ENCODE measurements at places on chromosomes 12 and 14. TPM values are rescaled to one million over a fixed set of nuclear protein-coding genes. Genes with fewer than 3 reads are reported as not detected.

- no peak for DNase-seq
Measured at GRCh38 chr12:92511786-92512185, 191.0 kb upstream of the PLEKHG7 start.

CCDC92 gene
- 0.37 TPM for polyA plus RNA-seq

DEGS2 gene
- polyA plus RNA-seq = 1.0 TPM

GRCh38 chr14:53630336-53630735, 326.3 kb downstream of the BMP4 start:
- no peak for DNase-seq

- no peak for DNase-seq
Measured at GRCh38 chr12:97063292-97063935, 156.4 kb downstream of the NEDD1 start.

NANOG gene
- 48.5 TPM for polyA plus RNA-seq

DNA sequence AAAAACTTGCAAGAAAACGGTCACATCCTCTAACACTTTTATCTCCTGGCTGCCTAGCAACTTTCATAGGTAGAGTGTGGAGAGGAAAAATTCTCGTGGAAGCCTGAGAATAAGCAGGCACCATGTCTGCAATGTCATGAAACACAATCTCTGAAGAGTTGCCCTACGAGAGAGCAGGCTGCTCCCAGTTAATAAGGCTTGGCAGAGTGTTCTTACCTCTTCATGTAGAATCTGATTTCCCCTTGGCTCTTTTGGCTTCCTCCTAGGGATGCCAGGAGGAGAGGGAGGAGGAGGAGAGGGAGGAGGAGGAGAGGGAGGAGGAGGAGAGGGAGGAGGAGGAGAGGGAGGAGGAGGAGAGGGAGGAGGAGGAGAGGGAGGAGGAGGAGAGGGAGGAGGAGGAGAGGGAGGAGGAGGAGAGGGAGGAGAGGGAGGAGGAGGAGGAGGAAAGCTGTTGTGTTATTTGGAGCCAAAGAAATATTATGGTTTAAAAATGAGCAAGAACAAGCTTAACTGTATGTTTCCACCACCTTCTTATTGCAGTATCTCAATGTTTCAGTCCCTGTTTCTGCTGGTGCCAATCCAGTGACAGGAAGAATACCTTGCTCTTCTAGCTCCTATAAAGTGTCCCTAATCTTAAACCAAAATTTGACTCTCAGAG, 52.9 kb downstream of the EGLN3 start:
- no peak for DNase-seq

- DNase-seq = no peak
Measured at GRCh38 chr14:99755068-99755405, 38.2 kb upstream of the EML1 start.

SIX6 gene
- 0.11 TPM for polyA plus RNA-seq

- peak; percentile 13 for DNase-seq
Measured at GRCh38 chr12:10395390-10395998, 5.7 kb upstream of the KLRK1 start.

MMP17 gene
- 16.9 TPM for polyA plus RNA-seq

- no peak for DNase-seq
Measured at GRCh38 chr12:9240776-9241175, 32.6 kb upstream of the PZP start.

GRCh38 chr12:57195611-57196371, 20.8 kb upstream of the NXPH4 start:
- no peak for DNase-seq

DNA sequence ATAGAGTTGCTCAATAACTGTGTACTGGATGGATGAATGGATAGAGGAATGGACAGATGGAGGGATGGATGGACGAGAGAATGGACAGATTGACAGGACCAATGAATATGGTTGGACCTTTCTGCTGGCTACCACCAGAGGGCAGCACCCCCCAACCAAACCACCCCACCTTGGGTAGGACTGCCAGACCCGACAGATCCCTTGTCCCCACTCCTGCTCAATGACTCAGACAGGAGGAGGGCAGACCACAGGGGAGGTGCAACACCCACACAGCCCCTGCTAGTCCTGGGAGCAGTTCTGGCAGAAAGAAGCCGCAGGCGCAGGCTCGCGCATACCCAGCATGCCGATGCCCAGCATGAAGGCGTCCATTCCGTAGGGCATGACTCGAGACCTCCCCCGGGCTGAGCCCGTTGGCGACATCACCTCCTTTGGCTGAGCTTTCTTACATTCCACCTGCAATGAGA, 12.4 kb downstream of the MSI1 start:
- DNase-seq = peak; percentile 78

DNA sequence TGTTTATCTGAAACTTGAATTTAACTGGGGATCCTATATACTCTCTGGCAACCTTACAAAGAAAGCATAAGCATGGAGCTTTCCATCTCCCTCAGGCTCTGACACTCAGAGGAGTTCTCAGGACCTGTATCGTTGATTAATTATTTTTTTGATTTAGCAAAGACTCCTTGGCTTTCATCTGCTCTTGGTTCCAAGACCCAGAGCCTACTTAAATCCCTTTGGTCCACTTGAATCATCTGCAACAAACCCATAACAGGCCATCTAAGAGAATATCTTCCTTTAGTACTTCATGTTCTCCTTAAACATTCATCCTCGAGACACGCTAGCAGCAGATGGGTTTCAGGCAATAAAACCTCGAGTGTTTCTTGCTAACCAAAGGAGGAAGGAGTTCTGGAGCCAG, 85.4 kb downstream of the ZFP36L1 start:
- DNase-seq = no peak

DNA sequence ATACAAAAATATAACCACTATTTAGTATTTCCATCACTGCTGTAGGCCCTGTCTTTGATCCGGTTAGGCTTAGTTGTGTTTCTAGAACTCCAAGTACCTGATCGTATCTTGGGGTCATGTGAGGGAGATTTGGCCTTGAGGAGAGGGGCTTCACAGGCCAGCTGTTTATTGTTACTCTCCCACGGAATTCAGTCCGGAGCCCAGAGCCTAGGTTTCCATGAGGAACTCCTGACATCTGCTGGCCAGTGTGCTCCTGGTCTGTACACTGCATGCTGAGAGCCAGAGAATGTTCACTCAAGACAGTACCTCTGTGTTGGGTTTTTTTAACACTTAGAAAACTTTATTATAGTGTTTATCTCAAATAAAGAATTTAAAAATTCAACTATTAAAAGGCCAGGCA, 341.0 kb upstream of the TMEM132C start:
- DNase-seq = peak; percentile 49

DNA sequence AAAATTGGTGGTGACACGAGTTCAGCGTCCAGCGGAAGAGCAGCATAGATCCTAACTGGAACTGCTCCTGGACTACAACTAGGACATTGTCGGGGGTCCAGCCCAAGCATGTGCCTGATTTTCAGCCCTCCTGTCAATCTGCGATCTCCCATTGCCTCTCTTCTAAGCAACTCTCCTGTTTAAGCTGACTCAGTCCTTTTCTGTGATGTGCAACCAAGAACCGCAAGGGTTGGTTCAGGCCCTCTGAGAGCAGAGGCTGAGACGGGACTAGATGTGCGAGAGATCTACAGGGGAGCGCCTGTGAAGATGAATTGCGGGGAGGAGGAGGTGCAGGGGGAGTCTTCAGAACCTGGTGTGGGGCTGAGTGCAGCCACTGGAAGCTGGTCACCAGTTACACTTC, 3.7 kb upstream of the PAPLN start:
- DNase-seq = no peak

ACOT6 gene
- polyA plus RNA-seq = 0.24 TPM

GRCh38 chr14:98705871-98706300, 566.1 kb downstream of the BCL11B start:
- no peak for DNase-seq

DNA sequence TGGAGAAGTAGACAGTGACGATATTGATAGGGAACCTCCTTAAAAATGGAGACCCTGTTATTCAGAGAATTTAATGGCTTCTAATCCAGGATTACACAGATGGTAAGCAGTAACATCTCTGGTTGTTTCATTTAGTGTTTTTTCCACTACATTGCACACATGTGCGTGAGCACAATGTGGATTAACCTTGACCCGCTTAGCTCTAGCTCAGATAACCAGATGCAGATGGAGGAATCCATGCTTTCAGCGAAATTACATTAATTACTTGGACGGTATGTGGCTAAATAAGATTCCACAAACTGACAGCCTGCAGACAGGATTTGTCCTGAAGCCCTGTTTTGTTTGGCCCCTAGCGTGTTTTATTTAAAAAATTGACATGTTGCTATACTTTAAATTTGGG, 378.4 kb downstream of the CCDC91 start:
- DNase-seq = no peak

BCL11B gene
- polyA plus RNA-seq = 2.7 TPM

DNA sequence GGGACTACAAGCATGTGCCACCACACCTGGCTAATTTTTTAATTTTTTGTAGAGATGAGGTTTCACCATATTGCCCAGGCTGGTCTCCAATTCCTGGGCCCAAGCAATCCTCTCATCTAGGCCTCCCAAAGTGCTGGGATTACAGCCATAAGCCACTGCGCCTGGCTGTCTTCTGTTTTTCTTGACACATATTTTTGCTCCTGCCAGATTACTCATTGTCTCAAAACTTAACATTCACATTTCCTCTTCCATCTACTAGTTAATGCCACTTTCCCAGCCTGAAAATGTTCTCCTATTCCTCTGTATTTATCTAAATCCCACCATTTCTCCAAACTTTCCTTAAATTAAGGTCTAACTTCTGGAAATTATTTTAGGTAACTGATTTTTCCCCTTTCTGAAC, 36.2 kb upstream of the KCNH3 start:
- no peak for DNase-seq

GRCh38 chr12:90970471-90970870, 15.5 kb upstream of the CCER1 start:
- DNase-seq = no peak

HOXC5 gene
- polyA plus RNA-seq = not detected

DNA sequence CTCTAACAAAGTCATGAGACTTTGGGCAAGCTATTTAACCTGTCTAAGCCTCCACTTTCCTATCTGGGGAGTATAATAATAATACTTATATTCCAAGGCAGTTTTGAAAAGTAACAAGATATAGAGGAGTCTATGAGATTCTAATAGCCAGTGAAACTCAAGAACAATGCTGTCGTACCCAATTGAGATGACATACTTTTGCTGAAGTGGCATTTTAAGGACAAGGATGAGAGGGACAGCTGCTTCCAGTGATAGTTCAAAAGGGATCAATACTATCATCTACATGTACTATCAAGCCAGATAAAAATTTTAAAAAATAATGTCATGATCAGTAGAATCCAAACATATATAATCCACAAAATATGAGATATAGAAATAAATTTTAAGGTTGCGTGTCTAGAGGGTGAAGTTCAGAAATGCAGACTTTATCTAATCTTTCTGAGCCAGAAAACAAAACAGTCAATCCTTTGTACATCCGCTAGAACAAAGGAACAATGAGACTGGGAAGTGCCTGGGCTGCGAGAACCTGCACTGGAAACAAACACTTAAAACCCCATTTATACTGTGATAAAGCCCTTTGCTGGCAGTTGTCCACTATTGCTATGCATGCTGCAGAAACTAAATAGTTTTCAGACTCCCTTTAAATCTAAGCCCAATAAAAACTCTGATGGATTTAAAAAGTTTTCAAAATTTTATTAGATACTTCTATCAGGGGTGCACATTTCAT, 38.6 kb downstream of the PTPRB start:
- DNase-seq = no peak

- no peak for DNase-seq
Measured at GRCh38 chr12:92412856-92413255, 267.2 kb upstream of the BTG1 start.

DNA sequence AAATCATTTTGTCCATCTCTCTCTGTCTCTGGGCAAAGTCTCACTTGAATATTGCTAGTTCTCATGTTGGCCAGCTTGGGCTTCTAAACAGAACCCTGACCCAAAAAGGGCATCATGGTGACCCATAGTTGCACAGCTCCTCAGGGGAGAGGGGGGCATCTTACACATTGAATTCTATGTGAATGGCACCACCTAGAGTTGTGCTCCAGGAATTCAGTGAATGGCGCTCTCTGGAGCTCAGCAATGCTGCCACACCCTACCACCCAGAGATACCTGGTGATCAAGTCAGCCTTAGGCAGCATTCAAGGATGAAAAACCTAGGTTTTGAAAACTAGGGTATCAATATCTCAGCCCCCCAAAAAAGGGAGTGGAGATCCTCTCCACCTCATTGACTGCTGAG, 50.6 kb downstream of the SMUG1 start:
- no peak for DNase-seq

SYNDIG1L gene
- 1.4 TPM for polyA plus RNA-seq

GEMIN2 gene
- polyA plus RNA-seq = 28.9 TPM

- no peak for DNase-seq
Measured at GRCh38 chr12:83065562-83065961, 378.9 kb downstream of the TMTC2 start.

GRCh38 chr12:25495331-25496097, 57.6 kb downstream of the LMNTD1 start:
- DNase-seq = no peak

- peak; percentile 88 for DNase-seq
Measured at GRCh38 chr14:105448706-105449111, 25.9 kb upstream of the CRIP2 start.

DNA sequence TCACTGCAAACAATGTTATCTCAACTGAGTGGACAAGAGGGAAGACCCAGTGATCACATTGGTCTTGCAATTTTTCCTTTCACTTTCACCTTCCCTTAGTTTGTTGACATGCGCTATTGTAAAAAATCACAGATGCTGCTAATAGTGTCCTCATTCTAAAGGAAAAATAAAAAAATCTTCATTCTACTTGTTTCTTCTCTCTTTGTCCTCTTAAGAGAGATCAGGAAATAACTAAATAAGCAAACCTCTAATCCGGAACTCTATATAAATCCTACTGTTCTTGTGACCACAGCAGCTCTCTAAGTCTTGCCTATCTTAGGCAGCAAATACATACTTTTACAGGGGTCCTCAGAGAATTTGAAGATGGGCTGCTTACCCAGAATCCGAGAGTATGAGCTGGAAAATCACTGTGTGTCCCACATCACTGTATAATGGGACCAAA, 257.7 kb downstream of the NAV3 start:
- no peak for DNase-seq

- no peak for DNase-seq
Measured at GRCh38 chr12:88753066-88753465, 172.8 kb upstream of the KITLG start.

OXA1L gene
- 57.6 TPM for polyA plus RNA-seq

PLEKHH1 gene
- polyA plus RNA-seq = 14.7 TPM

NKX2-1 gene
- polyA plus RNA-seq = not detected

RFX4 gene
- 0.49 TPM for polyA plus RNA-seq

- DNase-seq = no peak
Measured at GRCh38 chr12:109545826-109546225, 27.5 kb downstream of the MMAB start.

OLR1 gene
- not detected for polyA plus RNA-seq

RPGRIP1 gene
- polyA plus RNA-seq = 0.24 TPM

Measured in GM23338 (cell line).